GM23248 (cell line): ENCODE measurements at places on chromosomes 2 and 18. TPM values are rescaled to one million over a fixed set of nuclear protein-coding genes. Genes with fewer than 3 reads are reported as not detected.

- DNase-seq = no peak
Observed at GRCh38 chr2:11396467-11397445, 52.3 kb upstream of the ROCK2 start.

DNA sequence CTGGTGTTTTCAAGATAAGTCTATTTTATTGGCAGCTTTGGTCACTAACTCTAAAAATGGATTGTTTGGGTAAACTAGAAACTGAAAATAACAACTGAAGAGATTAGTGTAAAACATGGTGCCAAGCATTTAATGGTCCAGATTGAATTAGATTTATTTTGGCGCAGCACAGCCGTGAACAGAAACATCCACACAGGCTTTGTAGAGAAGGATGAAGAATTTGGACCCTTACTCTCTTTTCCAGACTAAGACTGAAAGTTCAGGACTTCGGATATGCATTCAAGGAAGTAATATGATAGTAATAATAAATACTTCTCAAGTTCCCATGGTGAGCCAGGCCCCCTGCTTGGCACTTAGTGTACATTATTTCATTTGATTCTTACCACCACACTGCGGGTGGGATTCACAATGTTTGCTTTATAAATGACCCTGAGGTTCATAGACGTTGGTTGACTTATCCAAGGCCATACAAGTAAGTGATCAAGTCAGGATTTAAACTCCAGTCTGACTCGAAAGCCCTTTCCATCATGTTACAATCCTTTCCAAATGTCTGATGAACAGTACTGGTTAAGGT is 54.2 kb upstream of the ITGB6 start:
- DNase-seq = no peak

GRCh38 chr2:108418416-108418815 is 30.6 kb upstream of the GCC2 start:
- no peak for DNase-seq

DNA sequence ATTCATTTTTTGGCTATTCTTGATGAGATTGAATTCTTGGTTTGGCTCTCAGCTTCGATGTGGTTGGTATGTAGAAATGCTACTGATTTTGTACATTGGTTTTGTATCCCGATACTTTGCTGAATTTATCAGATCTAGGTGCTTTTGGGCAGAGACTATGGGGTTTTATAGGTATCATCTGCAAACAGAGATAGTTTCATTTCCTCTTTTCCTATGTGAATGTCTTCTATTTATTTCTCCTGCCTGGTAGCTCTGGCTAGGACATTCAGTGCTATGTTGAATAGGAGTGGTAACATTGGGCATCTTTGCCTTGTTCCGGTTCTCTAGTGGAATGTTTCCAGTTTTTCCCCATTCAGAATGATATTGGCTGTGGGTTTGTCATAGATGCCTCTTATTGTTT is 5.5 kb upstream of the TACR1 start:
- DNase-seq = no peak

GRCh38 chr2:38243186-38243880 is 133.7 kb downstream of the ATL2 start:
- no peak for DNase-seq

DNA sequence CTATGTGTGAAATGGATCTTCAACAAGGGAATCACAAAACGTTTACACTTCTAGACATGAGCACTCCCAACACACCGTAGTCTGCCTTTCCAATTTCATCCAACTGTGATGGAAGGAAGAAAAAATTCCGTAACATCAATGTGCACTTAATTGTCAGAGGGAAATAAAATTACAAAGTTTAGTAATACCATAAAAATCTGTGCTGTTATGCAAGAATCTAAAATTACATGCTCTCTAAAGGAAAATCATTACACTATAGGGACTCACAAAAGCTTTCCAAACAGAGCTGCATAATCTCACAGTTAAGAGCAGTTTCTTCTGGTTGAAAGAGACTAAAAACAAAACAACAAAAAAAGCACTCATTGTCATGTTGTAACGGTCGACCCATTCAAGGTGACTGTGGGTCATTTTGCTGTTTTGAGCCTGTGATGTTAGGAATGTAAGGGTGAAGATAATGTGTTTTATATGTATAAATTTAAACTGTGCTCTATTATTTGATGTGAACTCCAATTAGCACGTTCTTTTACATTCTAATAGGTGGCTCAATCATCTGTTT is 698.0 kb downstream of the TDRD15 start:
- no peak for DNase-seq

- no peak for DNase-seq
Observed at GRCh38 chr2:100934504-100935371, 67.4 kb upstream of the RPL31 start.

- no peak for DNase-seq
Observed at GRCh38 chr2:133919285-133919684, 334.6 kb upstream of the MGAT5 start.

GRCh38 chr18:79394534-79395307 is 1.0 kb upstream of the NFATC1 start:
- peak; percentile 85 for DNase-seq

- peak; percentile 71 for DNase-seq
Observed at GRCh38 chr18:32317651-32318050, 127.8 kb downstream of the MEP1B start.

- no peak for DNase-seq
Observed at GRCh38 chr18:23133860-23134779, 1.2 kb upstream of the CABLES1 start.

GRCh38 chr2:233519787-233520611 is 46.6 kb downstream of the USP40 start:
- DNase-seq = no peak

GRCh38 chr2:72738096-72738495 is 87.7 kb downstream of the EXOC6B start:
- peak; percentile 26 for DNase-seq

DNA sequence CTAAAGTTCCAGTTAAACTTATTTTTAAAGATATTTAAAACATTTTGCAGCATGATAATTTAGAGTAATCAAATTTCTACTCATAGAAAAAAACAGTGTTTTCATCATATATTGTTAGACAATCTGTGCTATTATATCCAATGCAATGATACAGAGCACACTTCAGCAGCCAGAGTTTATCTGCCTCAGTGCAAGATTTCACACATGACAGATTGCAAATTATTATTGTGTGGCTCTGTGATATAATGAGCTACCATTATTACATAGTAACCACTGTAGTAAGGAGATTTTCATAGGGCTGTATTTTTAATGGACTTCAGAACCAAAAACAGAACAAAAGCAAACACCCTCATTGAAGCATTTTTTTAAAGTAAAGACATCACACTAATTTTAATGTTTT is 762.4 kb downstream of the DSC3 start:
- no peak for DNase-seq

DNA sequence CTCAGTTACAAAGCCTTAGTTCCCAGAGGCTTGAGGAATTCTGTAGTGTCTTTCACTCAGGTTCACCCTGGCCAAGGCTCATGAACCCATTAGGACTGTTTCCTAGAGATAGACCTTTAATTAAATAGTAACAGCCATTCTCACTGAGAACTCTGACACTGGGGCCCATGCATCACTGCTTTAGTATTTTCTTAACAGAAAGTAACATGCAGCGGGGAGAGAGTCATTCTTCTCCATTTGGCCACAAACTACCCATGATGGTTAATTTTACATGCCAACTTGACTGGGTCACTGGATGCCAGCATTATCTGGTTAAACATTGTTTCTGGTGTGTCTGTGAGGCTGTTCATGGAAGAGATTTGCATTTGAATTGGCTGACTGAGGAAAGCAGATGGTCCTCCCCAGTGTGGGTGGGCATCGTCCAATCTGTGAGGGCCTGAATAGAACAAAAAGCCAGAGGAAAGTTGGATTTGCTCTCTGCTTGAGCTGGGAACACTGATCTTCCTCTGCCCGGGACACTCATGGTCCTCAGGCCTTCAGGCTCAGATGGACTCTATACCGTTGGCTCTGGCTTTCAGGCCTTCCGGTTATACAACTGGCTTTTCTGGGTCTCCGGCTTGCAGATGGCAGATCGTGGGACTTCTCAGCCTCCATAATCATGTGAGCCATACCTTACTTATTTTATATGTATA is 5.6 kb upstream of the CPLX4 start:
- peak; percentile 53 for DNase-seq

- peak; percentile 76 for DNase-seq
Observed at GRCh38 chr2:104769096-104769495, 84.8 kb upstream of the POU3F3 start.

GRCh38 chr2:179936654-179937053 is 70.4 kb downstream of the CWC22 start:
- peak; percentile 29 for DNase-seq

- DNase-seq = no peak
Observed at GRCh38 chr2:66665124-66665984, 230.4 kb downstream of the MEIS1 start.

DNA sequence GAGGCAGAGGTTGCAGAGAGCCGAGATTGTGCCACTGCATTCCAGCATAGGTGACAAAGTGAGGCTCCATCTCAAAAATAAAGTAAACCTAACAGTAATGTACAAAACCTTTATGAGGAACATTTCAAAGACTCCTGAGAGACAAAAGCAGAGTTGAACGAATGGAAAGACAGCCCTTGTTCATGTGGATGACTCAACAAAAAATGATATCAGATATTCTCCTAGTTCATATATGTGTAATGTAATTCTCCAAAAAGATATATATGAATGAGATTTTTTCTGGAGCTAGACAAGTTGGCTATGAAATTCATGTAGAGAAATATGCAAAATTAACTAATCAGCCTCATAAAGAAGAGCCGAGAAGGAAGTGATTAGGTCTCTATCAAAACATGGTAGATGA is 61.7 kb downstream of the KIAA1328 start:
- DNase-seq = no peak

DNA sequence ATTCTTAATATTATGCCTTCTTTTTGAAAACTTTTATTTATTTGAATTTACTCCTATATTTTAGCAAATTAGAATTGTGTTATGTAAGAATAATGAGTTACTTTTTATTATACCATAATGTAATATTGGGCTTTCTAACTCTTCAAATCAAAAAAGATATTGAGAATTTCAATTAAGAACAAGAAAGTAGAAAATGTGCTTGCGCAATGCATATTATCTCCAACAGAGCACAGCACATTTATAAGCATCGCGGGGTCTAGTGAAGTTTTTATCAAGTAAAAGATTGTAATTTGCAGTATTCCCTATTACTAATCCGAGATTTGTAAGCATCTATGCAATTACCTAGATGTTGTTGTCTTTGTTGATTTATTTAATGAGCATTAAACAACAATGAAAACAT is 829.1 kb upstream of the CNTNAP5 start:
- no peak for DNase-seq

- DNase-seq = no peak
Observed at GRCh38 chr18:23330423-23330822, 122.7 kb upstream of the RIOK3 start.

- no peak for DNase-seq
Observed at GRCh38 chr18:35289727-35290093, 319 bp downstream of the ZSCAN30 start.

DNA sequence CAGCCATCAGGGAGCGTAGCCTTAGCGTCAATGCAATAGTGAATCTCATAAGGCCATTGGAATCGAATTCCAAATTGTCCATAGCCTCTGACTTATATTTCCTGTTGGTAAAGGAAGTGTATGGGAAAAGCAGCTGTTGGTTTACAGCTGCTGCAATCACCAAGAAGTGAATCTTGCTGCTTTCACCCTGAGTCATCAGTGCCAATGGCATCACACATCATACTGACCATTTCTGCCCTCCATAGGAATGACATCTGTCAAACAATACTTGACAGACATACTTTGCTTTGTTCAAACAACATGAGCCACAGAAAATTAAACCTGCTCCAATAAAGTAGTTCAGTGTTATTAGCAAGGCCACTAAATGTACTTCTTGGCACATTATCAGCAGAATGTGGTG is 111.2 kb upstream of the KLHL29 start:
- DNase-seq = peak; percentile 41

DNA sequence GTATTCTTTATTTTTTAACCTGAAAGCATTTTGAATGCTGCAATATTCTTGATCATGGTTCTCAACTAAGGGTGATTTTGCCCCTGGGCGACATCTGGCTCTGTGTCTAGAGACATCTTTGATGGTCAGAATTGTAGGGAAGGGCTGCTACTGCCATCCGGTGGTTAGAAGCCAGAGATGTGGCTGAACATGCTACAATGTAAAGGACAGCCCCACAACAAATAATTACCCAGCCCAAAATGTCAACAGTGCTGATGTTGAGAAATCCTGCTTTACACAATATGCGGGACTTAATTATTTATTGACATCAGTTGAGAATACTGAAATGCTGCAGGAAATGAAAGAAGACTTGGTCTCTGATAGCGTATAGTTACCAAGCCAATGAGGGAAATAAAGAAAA is 37.5 kb upstream of the SERPINB2 start:
- peak; percentile 58 for DNase-seq

- no peak for DNase-seq
Observed at GRCh38 chr18:6120820-6121279, 225.5 kb upstream of the TMEM200C start.

The IL36A gene
- polyA plus RNA-seq = not detected in 2 replicates

The RGPD4 gene
- 0.04 TPM in 1 of 2 replicates, not detected in the other for polyA plus RNA-seq

The NDUFB3 gene
- polyA plus RNA-seq = 253 and 262 TPM in 2 replicates

The RFTN2 gene
- polyA plus RNA-seq = 2.2 and 2.6 TPM in 2 replicates

The SERPINB3 gene
- polyA plus RNA-seq = 0.24 TPM in 1 of 2 replicates, not detected in the other

The MAPK4 gene
- not detected in 2 replicates for polyA plus RNA-seq

The NEDD4L gene
- 3.2 and 3.7 TPM in 2 replicates for polyA plus RNA-seq

The TXNDC2 gene
- polyA plus RNA-seq = not detected in 2 replicates
